Right renal pelvis (tissue), 4 donors: ENCODE measurements at places on chromosomes 6 and 20.

GRCh38 chr6:36804563-36804962 is 34.7 kb downstream of the CPNE5 start:
- DNase-seq = no peak

DNA sequence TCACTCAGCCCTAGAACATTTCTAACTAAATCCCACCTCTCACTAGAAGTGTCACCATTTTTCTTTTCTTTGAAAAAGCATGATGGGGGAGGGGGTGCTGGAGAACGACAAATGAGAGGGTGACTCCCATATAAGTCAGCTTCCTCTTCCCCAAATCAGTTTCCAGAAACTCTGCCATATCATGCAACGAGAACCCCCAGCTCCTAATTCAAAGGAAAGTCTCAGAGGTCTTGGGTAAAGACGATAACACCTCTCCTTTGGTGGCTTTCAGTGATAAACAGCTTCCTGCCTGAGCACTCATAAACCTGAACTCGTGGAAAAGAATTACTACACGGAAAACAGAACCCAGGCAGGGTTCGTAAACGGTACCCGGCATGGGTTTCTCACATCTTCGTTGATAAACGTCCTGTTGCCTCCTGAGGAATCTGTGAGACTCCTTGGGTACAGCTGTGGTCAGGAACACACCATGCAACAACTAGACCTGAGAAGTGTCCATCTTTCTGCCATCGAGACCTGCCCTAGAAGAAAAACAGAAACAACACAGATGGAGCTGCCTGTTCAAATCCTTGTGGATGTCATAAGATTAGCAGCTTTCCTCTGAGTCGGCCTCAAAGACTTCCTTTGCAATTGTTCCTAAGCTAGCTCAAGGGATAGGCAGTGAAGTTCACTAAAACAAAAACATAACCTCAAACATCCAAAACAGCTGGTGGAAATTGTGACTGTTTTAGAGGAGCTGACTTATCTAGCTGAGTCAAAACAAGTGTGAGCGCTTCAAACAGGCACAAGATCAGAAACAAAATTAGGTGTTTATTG is 185.8 kb upstream of the PRDM1 start:
- DNase-seq = no peak

- no peak for DNase-seq
Measured at GRCh38 chr6:41644297-41644879, 6.1 kb downstream of the MDFI start.

- no peak for DNase-seq
Measured at GRCh38 chr20:22335210-22335609, 249.2 kb downstream of the FOXA2 start.

DNA sequence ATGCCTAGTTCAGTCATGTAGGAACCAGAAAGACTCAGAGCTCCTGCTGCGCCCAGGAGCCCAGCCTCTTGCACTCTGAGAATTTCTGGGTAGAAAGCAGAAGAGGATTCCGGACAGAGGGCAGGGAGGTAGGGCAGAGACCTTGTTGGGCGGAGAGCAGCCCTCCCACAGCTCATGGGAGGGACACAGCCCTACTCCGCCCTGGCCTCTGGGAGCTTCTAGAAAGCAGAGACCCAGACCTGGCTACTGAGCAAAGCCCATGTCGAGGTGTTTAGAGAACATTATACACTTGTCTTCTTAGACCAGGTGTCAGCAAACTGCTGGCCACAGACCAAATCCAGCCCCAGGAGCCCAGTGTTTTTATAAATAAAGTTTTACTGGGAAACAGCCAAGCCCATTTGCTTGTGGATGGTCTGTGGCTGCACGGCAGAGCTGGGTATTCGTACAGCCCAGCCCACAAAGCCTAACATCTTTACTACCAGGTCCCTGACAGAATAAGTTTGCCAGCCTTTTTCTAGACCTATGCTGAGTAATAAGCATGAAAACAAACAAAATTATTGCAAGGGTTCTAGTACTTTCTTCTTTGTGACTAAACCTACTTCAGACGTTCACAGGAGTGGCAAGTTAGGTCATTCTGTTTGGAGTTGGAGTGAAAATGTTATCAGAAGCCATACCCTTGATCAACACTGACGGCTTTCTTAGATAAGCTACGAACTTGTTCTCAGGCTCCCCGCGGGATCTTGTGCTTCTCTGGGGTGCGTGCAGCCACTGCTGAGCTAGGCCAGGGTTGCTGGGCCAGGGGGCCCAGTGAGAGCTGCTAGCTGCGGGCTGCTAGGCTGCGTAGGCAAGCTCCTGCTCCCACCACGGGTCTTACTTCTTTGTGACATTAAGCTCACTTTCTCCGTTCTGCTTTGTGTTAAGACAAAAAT is 235.1 kb upstream of the FOXQ1 start:
- DNase-seq = no peak

- DNase-seq = no peak
Measured at GRCh38 chr20:59750209-59750840, 146.0 kb downstream of the PHACTR3 start.
